ENCODE measurements at places on chromosomes 16 and 17.

- DNase-seq = no peak
Measured at GRCh38 chr17:48571826-48572417, 6.2 kb downstream of the HOXB4 start.

DNA sequence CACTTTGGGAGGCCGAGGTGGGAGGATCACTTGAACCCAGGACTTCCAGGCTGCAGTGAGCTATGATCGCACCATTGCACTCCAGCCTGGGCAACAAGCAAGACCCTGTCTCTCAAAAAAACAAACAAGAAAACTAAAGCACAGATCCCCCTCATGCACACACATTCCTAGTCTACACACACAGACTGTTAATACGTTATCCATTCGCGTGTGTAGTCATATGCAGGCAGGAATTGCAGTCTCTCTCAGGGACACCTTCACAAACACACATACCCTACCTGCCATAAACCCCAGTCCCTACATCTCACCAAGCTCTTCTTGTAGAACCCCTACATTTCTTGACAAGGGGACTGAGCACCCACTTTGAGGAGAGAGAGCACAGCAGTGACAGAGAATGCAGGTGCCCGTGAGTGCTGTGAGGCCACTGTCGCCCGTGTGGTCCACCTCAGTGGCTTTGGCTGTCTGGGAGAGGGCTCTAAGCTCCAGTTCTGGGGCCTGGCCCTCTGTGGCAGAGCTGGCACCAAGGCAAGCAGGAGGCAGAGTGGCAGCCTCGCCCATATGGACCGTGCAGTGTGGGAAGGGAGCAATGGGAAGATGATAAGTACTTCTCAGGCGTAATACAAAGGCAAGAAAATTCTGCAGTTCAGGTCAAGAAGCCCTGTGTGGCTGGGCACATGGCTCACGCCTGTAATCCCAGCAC, 59.0 kb upstream of the RPH3AL start:
- DNase-seq = no peak

- no peak for DNase-seq
Measured at GRCh38 chr16:66588981-66589713, 9.9 kb downstream of the CMTM2 start.

GRCh38 chr16:79066561-79066960, 534.0 kb downstream of the MAF start:
- no peak for DNase-seq

- DNase-seq = no peak
Measured at GRCh38 chr17:17582372-17582771, 9.1 kb downstream of the PEMT start.

DNA sequence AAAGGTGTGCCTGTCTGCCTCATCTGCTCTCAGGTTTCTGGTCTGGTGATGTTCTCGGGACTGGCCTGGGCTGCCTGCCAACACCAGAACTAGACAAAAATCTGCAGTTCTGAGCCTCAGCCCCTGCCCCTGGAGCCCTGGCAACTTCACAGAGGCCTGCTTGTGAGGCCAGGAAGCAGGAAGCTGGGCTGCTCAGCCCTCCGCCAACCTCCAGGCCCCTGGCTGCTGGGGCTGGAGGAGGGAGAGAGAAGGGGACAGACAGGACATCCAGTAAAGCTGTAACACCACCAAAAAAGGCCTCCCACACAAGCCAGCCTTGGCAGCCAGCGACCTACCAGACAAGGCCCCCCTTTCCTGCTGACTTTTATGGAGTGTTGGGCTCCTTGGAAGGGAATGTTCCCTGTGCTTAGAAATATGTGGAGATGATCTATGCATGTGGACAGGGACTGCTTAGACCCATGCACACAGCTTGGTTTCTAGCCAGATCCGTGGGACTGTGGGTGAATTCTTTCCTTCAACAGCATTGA, 157.6 kb downstream of the XYLT1 start:
- peak; percentile 32 for DNase-seq

DNA sequence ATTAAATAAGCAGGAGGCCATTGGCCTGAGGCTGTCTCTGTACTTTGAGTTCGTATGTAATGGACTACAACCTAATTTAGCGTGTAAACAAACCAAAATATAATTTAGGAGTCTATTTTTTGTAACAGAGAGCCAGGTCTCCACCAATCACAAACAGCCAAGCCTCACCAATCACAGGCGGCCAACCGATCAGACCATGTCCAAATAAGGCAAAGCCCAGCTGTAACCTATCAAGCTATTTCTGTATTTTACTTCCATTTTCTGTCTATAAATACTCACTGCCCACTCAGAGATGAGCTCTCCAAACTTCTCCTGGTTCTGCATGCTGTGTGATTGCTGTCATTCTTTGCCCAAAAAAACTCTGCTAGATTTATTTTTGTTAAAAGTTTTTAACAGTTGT, 322.7 kb downstream of the NPIPA8 start:
- no peak for DNase-seq

- no peak for DNase-seq
Measured at GRCh38 chr16:28556914-28557320, 3.2 kb downstream of the SGF29 start.

DNA sequence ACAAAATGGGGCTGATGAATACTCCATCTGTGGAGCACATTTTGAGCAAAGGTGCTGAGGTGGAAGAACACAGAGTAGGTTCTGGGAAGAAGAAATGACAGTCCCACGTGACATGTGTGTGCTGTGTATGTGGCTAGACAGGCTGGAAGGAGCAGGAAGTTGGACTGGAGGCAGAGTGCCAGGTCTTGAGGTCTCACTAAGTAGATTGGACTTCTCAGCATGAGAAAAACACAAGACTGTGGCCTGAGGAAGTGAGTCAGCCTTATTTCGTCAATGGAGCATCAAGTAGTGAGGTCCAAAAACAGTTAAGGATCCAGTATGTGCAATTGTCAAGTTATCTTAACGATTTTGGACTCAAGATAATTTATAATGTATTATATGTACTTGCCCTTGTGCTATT, 736.5 kb downstream of the KCNJ2 start:
- DNase-seq = peak; percentile 1

- no peak for DNase-seq
Measured at GRCh38 chr16:27085182-27085581, 18.5 kb downstream of the C16orf82 start.

DNA sequence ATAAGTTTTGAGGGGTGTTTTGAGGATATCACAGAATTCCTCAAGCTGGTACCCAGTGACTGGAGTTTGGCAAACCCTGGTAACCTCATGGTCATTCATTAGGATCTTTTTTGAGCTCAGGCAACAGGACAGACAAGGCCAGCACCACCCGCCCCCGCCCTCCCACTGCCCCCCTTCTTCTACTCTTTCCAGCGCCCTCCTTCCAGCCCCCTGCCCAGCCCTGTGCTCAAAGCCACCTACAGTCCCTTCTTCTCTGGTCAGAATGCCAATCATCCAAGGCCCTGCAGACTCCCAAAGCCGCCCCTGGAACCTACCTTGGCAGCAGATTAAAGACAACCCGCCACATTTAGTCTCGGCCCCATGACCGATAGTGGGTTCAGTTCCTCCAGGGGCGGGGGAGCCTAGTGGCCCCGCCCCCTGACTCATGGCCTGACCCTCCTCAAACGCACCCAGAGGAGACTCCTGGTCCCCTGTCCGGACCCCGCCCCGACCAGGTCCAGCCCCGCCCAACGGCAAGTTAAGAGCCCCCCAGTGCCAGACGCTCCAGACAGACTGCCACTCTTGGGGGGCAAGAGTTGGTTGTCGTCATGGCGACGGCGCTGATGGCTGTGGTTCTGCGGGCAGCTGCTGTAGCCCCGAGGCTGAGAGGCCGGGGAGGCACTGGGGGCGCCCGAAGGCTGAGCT, at the start of gene NAGS:
Gene NAGS (plus strand): TSS at position 546 of the 684 bp plus-strand sequence. CDS start 42 bp downstream, at position 588.
- DNase-seq = no peak

GRCh38 chr17:58783380-58783779, 27.7 kb downstream of the PPM1E start:
- no peak for DNase-seq

- peak; percentile 5 for DNase-seq
Measured at GRCh38 chr17:34667656-34668055, 88.3 kb downstream of the TMEM132E start.

GRCh38 chr16:87628940-87629339, 26.6 kb downstream of the JPH3 start:
- no peak for DNase-seq

- DNase-seq = no peak
Measured at GRCh38 chr17:38358586-38359513, 7.2 kb downstream of the SOCS7 start.

DNA sequence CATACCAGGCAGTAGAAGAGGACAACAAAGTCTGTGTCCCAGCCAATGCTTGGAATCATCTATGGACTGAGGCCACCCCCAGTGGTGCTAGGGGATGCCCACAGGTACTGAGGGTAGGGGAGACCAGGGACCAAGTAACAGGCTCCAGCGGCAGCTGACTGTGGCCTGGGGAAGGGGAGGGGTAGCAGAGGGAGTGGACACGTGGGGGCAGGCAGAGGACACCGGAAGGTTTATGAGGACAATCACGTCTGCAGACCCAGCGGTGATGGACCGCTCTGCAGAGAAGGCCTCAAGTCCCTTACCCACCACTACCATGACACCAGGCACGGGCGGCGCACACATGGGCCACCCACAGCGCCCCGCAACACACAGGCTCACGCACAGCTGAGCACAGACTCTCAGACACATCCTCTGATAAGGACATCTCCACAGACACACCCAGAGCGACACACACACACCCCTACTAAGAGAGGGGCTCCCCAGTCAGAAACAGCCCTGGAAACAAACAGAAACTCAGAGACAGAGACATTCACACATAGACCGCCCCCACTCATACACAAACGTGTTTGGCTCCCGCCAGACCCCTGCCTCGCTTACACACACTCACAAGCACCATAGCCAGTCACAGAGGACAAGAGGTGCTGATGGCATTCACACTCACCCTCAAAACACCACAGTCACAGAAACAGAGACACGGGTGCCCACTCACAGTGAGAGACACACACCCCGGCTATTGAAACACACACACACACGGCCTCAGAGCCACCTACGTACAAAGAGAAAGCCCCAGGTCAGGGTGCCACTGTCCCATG, 35.8 kb downstream of the SRCIN1 start:
- peak; percentile 66 for DNase-seq

DNA sequence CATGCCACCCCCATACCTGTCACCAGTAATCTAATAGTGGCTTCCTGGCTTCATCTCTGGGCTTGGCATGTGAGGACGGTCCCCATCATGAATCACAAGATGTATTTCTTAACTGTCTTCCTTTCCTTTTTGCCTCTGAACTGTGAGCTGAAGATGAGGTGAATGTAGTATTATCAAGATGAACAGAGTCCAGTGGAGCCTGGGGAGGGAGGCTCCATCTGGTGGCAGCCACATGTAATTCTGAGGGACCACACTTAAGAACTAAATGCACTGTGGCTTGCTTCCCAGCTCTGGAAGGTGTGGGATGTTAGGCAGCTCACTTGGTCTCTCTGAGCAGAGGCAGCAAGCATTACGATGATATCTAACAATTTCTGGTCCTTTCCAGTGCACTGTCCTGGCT, 354.9 kb upstream of the ASIC2 start:
- peak; percentile 8 for DNase-seq

GRCh38 chr17:42202159-42202558, 7.9 kb upstream of the GHDC start:
- DNase-seq = no peak

- DNase-seq = no peak
Measured at GRCh38 chr17:61140081-61140786, 259.4 kb upstream of the TBX2 start.

All from putamen (tissue), 1 donor.